HCEC 1CT (cell line): ENCODE measurements at places on chromosomes 12 and 14.

DNA sequence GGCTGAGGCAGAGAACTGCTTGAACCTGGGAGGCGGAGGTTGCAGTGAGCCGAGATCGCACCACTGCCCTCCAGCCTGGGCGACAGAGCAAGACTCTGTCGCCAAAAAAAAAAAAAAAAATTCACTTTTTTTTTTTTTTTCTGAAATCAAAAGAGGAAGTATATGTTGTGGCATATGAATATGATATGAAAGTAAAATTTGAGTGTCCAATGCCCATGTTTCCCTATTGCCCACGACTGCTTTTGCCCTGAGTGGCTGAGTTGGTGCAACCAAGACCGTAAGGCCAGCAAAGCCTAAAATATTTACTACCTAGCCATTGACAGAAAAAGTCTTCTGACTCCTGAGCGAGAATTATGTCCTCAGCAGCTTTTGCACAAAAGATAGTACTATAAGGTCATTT, 101.7 kb upstream of the PARP11 start:
- DNase-seq = no peak

GRCh38 chr12:13503094-13503835, 306.7 kb downstream of the EMP1 start:
- no peak for DNase-seq

GRCh38 chr14:72607386-72608130, 286.3 kb downstream of the DPF3 start:
- peak; percentile 66 for DNase-seq

DNA sequence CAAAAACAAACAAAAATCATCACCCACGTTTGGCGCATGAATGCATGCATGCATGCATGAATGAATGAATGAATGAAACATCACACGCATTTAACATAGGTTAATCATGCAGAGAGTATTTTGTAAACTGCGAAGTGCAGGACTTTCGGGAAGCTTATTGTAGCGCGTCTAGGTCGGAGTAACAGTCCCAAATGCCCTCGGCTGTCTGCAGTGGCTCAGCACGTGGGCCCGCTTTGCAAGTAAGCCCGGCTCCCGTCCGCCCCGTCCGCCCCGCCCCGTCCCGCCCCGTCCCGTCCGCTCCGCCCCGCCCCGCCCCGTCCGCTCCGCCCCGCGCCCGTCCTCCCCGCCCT, 263 bp upstream of the IFT81 start:
- DNase-seq = no peak

GRCh38 chr12:10386857-10387256, 3.0 kb downstream of the KLRK1 start:
- DNase-seq = peak; percentile 46
